ENCODE measurements at places on chromosomes 16 and 17.

GRCh38 chr16:27264151-27264550 is 4.4 kb downstream of the NSMCE1 start:
- no peak for DNase-seq

DNA sequence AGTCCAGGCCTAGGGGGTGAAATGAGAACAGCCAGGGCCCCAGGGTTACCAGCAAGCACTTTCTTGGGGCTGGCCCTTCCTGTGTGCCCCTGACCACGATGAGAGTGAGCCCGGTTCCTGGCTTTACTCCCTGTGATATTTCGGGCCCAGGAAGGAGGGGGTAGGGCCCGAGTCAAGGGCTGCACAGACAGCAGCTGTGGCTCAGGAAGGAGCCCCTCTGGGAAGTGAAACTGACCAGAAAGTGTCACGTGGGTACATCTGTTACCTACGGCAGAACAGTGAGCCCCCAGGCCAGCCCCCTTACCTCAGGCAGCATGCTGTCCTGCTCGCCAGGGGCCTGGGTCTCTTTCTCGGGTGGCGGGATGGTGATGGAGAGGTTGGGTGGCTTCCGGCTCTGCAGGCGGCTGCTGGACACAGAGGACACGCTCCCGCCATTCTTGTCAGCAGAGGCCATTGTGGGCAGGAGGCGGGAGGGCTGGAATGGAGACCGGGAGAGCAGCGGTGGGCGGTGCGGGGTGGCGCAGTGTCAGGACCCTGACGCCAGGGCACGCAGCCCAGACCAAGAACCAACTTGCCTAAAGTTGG is 13.8 kb downstream of the AANAT start:
- no peak for DNase-seq

GRCh38 chr16:87425941-87426340 is 33.8 kb downstream of the MAP1LC3B start:
- DNase-seq: no peak

GRCh38 chr17:70365091-70365583 is 195.8 kb downstream of the KCNJ2 start:
- no peak for DNase-seq

- no peak for DNase-seq
Measured at GRCh38 chr17:76271669-76272540, 6.8 kb downstream of the UBALD2 start.

DNA sequence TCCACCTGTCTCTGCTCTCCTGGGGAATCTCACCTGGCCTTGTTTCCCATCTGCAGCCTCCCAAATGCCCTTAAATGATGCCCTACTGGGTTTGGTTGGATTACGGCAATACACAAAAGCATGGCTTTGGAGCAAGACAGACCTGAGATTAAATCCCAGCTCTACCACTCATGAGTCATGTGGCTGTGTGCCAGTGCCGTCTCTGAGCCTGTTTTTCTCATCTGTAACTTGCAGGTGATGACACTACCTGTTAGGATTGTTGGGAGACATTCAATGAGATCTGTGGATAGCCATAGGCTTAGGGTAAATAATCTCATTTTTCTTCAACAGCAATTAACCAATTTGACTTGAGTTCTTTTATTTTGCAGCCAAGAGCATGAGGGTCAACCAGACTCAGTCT is 240.3 kb downstream of the MAF start:
- no peak for DNase-seq

DNA sequence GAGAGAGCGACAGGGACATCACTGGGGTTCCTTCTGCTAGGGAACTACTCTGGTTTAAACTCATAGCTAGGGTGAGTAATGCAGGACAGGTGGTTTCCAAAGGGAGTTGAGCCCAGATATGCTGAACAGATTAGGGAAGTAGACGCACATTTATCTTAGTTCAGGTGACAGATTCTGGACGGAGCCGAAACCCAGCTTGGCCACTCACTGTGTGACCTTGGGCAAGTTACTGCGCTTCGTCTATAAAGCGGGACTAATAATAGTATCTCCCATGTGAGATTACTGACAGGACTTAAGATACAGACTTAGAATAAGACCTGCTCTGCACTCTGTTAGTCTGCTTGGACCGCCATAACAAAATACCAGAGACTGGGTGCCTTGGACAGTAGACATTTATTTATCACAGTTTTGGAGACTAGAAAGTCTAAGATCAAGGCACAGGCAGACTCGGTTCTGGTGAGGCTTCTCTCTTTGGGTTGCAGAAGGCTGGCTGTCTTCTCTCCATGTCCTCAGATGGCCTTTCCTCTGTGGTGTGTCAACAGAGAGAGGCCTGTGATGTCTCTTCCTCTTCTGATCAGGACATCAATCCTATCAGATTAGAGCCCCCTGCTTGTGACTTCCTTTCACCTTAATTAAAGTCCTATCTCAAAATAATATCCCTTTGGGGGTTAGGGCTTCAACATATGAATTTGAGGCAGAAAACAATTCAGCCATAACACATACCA is 12.1 kb downstream of the SCNN1G start:
- no peak for DNase-seq

- peak; percentile 83 for DNase-seq
Measured at GRCh38 chr16:57299009-57299718, 14.7 kb upstream of the PLLP start.

- DNase-seq: no peak
Measured at GRCh38 chr16:78230832-78231231, 131.4 kb downstream of the WWOX start.

DNA sequence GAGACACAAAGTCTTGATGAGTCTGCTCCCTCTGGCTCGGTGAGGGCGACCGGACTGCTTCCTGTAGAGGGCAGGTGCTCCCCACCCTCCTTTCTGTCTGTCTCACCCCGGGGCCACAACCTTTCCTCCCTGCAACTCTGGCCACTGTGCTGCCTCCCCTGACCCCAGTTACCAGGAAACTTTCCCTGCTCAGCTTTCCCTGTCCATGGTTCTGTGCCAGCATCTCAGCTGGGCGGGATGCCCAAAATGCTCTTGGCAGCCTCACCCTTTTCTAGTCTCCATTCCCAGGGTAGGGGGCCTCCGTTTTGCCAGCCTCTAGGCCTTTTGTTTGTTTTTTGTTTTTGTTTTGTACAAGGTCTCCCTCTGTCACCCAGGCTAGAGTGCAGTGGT is 1.4 kb downstream of the PLD2 start:
- no peak for DNase-seq

DNA sequence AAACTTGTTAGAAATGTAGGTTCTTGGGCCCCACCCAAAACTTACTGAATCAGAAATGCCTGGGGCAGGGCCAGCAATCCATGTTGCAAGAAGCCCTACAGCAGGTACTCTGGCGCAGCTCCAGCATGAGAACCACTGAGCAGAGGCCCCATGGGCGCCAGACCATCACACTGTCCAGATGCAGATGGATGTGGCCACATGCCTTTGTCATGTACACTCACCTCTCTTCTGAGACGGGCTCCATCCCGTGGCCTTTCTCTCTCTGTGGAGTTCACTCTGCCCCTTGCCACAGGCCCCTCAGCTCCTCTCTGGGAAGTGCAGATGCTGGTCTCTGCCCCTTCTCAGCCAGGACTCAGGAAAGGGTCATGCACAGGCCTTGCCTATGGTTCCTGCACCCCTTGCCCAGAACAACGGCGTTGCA is 2.3 kb upstream of the CCNF start:
- DNase-seq: no peak

DNA sequence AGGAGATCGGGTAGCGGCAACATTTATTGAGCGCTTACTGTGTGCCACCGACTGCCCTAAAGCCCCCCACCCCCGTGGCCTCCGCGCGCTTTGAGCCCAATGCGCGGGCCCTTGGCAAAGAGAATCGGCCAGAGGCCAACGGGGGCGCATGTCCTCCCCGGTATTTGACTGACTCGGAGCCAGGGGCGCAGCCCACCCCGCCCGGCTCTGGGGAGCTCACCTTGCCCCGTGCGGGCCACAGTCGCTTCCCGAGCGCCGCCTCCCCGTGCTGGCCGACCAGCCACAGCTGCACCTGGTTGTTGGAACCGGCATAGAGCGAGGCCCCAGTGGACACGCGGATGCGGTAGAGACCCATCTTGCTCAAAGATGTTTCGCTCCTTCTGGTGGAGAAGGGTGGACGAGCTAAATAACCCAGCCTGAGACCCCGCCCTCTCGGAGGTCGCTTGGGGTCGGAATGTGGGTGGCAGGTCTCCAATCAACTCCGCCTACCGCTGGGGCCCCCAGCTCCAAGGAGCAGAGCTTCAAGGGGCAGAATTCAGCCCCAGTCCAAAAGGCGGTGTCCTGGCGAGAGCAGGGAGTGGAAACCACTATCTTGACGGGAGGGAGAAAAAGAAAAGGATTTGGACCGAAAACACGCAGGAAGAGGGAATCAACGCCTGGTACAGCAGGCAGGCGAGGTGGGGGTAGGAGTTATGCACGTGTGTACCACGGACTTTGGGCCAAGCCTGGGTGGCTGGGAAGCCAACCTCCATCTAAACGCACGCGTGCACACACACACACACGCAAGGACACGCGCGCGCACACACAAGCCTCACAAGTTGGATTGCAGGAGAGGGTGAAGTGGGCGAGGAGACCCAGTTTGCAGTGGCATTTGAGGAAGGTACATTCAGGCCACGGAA is at the start of gene ALOX15:
ALOX15 (minus strand) TSS at position 382 of the 899 bp plus-strand sequence; CDS start at position 355, 27 bp downstream.
- DNase-seq: no peak

DNA sequence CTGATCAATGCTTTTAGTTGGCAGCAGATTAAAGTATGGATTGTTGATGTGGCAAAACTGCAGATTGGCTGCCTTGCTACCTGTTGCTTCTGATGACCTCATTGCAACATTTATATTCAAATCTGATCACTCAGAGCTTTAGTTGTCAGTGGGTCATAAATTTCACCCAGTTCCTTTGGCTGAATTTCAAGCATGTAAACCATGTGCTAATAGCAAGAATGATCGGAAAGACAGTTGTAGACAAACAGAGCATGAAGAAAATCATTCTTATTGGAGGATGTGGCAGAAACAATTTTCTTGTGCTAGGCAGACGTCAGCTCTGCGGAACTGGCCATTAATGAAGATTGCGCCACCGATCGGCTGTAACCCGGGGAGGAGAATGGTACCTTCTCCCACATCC is 346.6 kb upstream of the EEF2KMT start:
- DNase-seq: no peak

DNA sequence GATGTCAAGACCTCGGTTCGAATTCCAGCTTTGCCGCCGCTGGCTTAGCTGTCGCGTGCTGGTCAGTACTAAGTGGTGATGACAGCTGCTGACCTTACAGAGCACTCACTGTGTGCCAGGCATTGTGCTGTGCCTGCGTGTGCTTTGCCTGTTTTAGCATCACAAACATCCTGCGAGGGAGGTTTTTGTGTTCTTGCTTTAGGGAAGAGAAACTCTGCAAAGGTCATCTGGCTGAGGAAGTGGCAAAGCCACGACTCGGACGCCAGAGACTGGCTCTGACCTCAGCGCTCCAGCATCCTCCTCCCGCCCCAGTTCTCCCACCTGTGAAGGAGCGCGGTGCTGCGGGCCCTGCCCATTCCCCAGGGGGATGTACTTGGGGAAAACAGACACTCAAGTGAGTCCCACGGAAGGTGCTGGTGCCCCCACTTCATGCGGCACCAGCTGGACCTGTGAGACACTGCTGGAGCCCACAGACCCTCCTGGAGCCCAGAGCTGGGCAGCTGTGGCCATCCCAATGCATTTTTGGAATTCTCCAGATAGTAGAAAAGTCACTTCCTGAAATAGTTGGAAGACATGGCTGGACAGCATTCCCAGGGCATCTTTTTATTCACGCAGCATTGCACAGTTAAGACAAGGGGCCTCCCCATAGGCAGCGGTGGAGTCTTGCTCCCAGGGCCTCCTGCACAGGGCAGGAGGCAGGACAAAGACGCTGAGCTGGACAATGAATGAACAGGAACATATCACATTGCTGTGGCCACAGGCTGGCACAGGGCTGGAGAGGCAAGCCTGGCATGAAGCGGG is 20.0 kb upstream of the HERPUD1 start:
- DNase-seq: no peak

GRCh38 chr17:48625495-48626244 is 488 bp downstream of the HOXB9 start:
- DNase-seq: peak; percentile 31

GRCh38 chr17:58316260-58316960 is 12.2 kb downstream of the TSPOAP1 start:
- DNase-seq: no peak

GRCh38 chr16:66036184-66036583 is 330.3 kb upstream of the CDH5 start:
- DNase-seq: peak; percentile 97

GRCh38 chr16:86100205-86101136 is 201.5 kb downstream of the IRF8 start:
- no peak for DNase-seq

DNA sequence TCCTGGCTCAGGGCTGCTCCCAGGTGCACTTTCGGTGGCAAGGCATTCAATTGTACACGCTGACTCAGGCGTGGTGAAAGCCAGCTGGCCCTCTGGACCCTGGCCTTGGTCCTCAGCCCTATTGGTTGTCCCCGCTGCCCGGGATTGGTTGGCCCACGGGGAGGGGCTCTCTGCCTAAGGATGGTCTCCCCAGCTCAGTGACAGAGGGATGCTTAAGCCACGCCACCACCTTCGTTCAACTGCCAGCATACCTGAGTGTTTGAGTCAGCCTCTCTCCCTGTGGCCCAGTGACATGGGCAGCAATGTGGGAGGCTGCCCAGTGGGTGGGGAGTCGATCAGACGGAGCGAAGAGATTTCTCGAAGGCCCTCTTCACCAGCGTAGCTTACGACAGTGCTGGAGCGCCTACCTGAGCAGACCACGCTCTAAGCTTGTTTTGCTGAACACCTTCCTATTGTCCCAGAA is 30.3 kb downstream of the IRF8 start:
- DNase-seq: no peak

- no peak for DNase-seq
Measured at GRCh38 chr16:23952128-23952970, 116.6 kb downstream of the PRKCB start.

DNA sequence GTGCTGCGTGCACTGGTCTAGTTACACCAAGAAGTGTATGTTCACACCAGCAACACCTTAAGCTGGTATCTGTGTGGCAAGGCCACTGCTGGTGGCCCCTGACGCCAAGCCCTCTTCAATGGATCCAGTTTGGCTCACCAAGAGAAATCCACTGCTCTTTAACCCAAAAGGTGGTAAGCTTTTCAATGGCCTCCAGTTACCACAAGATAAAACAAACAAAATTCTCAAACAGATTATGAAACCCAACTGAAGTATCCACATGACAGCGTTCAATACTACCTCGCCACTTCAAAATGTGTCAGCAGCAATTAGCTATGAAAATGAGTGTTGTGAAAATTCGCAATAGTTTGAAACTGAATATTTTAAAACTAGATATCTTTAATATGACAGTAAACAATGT is 96.5 kb upstream of the AKTIP start:
- DNase-seq: no peak

GRCh38 chr17:4195306-4195705 is 52.3 kb downstream of the CYB5D2 start:
- DNase-seq: no peak

DNA sequence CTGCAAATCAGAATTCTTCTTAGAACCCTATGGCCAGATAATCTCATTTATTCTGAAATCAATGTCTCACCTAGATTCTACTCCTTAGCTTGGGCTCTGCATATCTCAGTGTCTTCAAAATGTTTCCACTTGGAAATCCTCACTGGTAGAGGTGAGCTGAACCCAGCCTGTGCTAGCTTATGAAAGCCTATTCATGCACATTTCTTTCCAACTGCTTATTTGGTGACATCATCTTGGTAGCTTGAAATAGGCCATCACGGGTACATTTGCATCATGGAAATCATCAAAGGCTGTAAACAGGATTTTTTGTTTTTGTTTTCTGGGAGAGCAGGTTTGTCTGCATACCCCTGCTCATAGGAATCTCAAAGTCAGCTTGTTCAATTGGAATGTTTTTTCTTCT is 130.8 kb downstream of the KCNJ18 start:
- DNase-seq: no peak

- DNase-seq: no peak
Measured at GRCh38 chr16:4450931-4451519, 23.4 kb downstream of the NMRAL1 start.

GRCh38 chr16:80608946-80609345 is 68.2 kb downstream of the DYNLRB2 start:
- DNase-seq: no peak
